ENCODE measurements at places on chromosomes 6 and 20. TPM values are rescaled to one million over a fixed set of nuclear protein-coding genes. Genes with fewer than 3 reads are reported as not detected.

Gene SLC26A8
- not detected for total RNA-seq

Gene TMEM74B
- 1.1 TPM for total RNA-seq

Gene VGLL2
- total RNA-seq, result not detected

Gene PNPLA1
- not detected for total RNA-seq

Gene TMEM170B
- total RNA-seq, result 19.2 TPM

Gene GHRH
- not detected for total RNA-seq

Gene SLCO4A1
- total RNA-seq, result 9.0 TPM

Gene TP53TG5
- total RNA-seq, result 0.57 TPM

Gene HM13
- 57.2 TPM for total RNA-seq

Gene CENPQ
- total RNA-seq, result 5.9 TPM

Gene OPRM1
- not detected for total RNA-seq

Gene CGA
- total RNA-seq, result not detected

Gene GPR63
- 0.33 TPM for total RNA-seq

Gene AHI1
- 25.3 TPM for total RNA-seq

Gene FAXC
- not detected for total RNA-seq

Gene SLC25A27
- 36.7 TPM for total RNA-seq
